ENCODE measurements at places on chromosomes 3 and 15.

GRCh38 chr3:23114432-23114831, 88.7 kb upstream of the UBE2E2 start:
- no peak for DNase-seq

- no peak for DNase-seq
These were observed 945 bp downstream of the MST1R start for GRCh38 chr3:49902511-49903345.

DNA sequence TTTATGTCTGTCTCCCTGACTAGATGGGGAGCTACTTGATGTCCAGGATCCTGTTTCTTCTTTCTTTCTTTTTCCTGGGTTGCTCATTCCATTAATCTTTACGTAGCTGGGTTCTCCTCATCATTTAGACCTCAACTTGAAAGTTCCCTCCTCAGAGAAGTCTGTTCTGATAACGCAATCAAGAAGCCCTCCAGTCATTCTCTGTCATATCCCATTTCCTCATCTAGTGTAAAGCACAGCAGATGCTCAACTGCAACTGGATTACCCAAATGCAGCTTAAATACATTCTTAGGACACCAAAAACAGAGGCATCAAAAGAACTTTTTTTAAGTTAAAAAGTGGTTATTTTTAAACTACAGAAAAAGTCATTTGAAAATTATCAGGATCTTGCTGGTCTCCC, 51.7 kb upstream of the ST3GAL6 start:
- DNase-seq: no peak

DNA sequence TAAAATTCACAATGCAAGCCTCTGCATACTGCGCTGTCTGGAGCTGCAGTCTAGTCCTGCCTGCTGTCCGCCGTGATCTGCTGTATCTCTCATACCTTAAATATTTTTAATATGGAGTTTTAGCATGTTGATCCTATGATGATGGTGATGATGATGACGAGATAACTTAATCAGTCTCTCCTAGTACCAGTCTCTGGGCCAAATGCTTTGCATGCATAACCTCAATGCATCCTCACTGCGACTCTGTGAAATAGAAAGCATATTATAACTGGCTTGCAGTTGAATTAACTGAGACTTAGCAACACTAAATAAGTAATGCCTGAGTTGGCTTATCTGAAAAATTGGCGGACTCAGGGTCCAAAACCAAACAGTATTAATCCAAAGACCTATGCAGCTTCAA, 38.4 kb upstream of the BCHE start:
- no peak for DNase-seq

DNA sequence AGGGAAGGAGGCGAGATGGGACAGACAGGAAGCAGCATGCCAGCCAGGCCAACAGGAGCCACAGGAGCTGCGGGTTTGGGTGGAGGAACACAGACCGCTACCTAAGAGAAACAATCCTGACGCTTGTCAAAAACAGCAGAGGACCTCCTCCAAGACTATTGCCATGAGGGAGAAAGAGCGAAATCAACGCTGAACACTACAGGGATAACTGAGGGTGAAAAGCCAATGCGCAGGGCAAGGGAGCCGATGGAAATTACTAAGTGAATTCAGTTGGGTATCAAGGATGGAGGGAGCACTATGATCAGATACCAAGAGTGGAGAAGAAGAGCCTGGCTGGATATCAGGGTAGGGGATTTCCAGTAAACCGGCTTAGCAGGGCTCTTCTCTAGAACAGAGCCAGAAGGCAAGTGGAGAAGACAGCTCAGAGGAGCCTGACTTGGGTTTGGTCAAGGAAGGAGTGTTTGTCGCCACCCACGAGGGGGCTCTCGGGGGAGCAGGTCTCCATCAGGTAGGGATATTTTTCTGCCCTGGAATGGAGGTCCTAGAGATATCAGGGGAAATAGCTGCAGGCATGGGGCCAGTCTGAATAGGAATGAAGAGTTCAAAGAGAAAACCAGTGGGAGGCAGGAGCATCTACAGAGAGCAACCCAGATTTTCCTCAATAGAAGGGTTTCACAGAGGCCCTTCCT, 48.4 kb downstream of the SLC41A3 start:
- no peak for DNase-seq

GRCh38 chr3:176953106-176954060, 243.9 kb downstream of the TBL1XR1 start:
- no peak for DNase-seq

DNA sequence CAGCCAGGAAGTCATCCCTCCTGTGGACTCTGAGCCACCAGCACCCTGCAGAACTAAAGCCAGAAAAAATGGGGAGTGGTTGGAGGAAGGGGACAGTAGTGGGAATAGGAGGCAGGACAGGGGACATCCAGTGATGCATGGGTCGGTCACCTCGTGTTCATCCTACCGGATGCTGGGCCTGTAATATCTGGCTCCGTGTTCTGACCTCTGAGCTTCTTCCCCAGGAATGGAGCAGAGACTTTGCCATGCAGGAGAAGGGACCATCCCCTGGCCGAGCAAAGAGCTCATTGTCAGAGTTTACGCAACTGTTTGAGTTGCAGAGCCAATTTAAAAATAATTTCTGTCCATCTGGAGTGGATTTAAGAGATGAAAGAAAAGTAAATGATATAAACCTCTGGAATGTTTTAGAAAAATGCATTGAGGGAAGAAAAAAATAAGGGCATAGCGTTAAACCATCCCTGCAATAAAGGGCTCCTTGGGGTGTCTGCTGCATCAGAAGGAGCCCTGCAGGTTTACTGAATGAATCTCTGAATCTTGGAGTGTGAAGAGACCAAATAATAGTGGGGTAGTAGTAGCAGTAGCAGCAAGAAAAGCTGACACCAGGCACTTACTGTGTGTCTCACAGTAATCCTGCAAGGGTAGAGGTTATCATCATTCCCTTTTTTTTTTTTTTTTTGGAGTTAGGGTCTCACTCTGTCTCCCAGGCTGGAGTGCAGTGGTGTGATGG, 70.9 kb downstream of the AAGAB start:
- DNase-seq: no peak

DNA sequence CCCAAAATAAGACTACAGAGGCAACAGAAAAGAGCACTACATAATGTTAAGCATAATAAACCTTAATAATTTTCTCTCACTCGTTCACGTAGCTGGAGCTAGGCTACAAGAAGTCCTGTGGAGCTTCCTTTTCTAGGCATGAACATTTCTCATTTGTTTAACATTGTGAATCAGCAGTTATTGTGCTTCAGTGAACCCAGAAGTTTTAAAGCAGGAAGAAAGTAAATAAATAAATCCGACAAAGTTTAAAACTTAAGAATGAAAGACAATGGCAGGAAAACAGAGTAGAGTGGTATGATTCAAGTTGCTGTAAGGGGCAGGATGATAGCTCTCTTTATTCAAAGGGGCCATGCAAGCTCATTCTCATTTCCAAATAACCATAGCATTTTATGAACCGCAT, 191.8 kb downstream of the LSAMP start:
- DNase-seq: no peak

DNA sequence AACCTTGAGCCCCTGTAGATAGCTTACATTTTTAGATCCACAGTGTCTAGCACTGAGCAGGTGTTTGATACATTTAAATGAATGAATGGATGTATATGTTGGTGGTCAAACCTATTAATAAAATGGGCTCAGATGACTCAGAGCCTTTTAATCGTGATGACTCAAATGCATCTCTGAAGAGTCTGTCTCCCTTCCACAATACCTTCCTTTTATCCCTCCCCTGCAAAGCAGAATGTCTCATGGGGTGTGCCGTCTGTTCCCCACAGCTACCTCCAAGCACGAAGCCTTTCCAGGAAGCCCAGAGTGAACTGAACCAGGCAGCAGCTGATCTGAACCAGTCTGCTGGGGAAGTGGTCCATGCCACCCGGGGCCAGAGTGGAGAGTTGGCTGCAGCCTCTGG, 303.5 kb upstream of the TPM1 start:
- DNase-seq: no peak

DNA sequence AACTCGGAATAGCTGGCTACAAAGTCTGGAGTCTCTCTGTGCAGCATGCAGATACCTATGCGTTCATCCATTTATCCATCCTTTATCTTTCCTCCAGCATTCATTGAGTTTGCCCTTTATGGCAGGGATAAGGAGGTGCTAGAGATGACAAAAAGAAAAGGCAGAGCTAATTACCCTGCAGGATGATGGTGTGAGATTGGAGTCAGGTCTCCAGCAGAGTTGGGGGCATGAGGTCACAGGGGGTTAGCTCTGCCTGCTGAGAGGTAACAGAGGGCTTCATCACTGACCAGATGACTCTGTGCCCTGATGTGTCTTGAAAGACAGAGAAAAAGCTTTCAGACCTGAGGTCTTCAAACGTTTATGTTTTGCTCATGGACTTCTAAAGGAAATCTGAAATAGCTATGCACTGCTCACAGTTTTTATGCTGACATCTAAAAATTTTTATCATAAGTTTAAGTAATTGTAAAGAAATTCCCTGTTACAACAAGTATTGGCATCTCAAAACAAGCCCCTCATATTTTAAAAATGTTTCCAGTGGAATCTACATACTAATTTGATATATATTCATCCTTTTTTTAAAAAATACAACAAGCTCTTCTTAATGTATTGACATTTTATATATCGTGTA, 132.3 kb upstream of the ANKRD28 start:
- no peak for DNase-seq

DNA sequence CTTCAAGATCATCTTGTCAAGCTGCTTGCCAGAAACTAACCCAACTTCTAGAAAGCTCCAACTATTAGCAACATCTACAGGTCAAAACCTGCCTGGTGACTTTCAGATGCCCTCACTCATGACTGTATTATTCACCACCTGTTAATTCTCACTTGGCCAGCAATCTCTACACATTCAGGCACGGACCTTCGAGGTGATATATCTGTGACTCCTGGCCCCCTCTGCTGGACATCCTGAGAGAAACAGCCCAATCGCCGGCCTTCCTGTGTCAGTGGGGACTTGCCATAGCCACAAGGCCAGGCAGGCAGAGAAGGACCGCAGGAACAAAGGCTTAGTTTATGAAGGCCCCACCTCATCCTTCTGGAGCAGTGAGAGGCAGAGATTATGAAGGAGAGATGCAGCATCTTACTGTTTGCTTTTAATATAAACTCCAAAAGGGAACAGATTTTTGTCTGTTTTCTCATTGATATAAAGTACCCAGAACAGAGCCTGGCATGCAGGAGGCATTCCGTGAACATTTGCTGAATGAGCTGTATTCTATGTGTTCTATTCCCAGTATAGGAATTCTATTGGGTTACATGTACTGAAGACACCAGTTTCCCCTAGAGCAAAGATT, 24.4 kb upstream of the OCA2 start:
- DNase-seq: no peak

GRCh38 chr15:95447486-95447885, 883.0 kb upstream of the NR2F2 start:
- DNase-seq: no peak

DNA sequence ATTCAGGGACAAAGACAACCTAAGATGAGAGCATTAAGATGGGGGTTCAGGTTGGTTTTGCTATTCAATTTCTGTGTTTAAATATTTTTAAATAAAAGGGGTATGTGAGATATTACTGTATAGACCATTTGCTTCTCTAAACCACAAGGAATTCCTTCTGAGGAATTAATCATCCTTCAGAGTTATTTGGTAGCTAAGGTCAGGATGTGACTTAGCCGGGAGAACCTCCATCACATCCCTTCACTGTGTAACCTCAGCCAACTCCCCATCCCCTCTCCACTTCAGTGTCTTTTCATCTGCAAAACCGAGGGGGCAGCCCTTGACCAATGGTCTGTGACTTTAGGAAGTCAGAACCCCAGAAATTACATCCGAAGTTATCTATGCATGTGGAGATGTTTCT, 48.7 kb upstream of the SKOR1 start:
- DNase-seq: no peak

- no peak for DNase-seq
These were observed 25.5 kb upstream of the FGD5 start for GRCh38 chr3:14793126-14793857.

- DNase-seq: no peak
These were observed 22.7 kb upstream of the PAQR5 start for GRCh38 chr15:69275933-69276560.

DNA sequence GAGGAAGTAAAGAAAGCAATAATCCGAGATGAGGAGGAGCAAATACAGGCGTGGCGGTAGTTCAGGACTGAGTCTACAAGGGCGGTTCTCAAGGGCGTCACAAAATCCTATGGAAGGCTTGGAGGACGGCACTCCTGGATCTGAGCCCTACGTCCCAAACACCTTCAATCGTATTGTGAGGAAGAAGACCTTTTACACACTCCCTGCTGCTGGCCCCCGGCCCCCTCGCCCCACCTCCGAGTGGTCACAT, 747 bp downstream of the PLD1 start:
- DNase-seq: no peak

GRCh38 chr3:60578936-60579335, 672.3 kb downstream of the FHIT start:
- no peak for DNase-seq

DNA sequence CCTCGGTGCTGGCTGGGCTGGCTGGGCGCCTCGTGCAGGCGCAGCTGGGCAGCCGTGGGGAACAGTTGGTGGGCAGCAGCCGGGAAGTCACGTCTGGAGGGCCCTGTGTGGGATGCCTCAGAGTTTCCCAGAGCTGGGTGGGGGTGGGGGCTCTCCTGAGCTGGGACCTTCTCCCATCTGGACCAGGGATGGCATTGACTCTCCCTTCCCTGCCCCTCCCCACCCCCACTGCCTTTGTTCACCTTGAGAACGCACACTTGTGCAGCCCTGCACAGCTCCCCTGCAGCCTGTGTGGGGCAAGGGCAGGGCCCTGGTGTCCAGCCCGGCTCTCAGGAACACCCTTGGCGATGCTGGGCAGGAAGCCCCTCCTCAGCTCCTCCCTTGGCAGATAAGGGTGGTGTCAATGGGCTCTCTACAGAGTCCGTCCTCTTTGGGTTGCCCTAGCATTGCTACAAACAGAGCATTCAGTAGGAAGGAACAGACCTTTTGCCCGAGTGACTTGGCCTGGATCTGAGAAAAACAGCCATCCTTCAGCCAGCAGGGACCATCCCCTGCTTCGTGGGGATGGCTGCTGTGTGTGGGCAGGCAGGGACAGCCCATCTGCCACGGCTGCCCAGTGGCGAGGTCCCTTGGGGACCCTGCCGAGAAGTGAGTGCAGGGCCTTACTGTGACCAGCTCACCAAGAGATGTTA, 25.5 kb upstream of the KLF13 start:
- DNase-seq: no peak

GRCh38 chr3:40690749-40691451, 166.1 kb downstream of the ZNF621 start:
- DNase-seq: no peak

GRCh38 chr3:176302271-176302670, 895.0 kb downstream of the TBL1XR1 start:
- no peak for DNase-seq

- DNase-seq: no peak
These were observed 190.5 kb downstream of the GREM1 start for GRCh38 chr15:32908135-32908801.

Measured in stimulated activated naive CD4-positive, alpha-beta T cell treated with Interleukin-2 at 50 U/mL for 16 hours (primary cell).